NCI-H1417 (cell line): ENCODE measurements at places on chromosomes 4 and X.
A peak's percentile ranks its signal among the peaks of the same experiment; 100 is the strongest.

GRCh38 chrX:19293606-19294325, 50.0 kb upstream of the PDHA1 start:
- no peak for DNase-seq

- no peak for DNase-seq
Observed at GRCh38 chrX:103073467-103073866, 9.5 kb upstream of the BEX1 start.

- no peak for DNase-seq
Observed at GRCh38 chr4:91746551-91746950, 557.2 kb upstream of the GRID2 start.

DNA sequence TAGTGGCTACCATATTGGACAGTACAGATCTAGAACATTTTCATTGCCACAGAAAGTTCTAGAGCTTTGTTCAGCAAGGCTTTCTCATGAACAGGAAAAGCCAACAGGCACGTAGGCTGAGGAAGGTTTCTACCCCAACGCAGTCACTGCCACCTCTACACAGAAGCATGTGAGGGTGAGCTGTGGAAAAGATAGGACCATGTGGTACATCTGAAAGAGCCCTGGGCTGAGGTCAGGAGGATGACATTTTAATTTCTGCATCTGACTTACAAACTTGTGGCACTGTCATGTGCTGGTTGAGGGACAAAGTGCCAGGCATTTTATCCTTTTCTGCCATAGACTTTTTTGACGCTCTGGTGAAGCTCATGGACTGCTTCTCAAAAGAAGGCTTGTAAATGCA, 454.2 kb downstream of the BCOR start:
- DNase-seq = no peak

DNA sequence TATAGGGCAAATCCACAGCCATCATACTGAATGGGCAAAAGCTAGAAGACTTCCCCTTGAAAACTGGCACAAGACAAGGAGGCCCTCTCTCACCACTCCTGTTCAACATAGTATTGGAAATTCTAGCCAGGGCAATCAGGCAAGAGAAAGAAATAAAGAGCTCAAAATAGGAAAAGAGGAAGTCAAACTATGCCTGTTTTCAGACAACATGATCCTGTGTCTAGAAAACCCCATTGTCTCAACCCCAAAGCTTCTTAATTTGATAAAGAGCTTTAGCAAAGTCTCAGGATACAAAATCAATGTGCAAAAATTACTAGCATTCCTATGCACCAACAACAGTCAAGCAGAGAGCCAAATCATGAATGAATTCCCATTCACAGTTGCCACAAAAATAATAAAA, 160.3 kb downstream of the CXXC4 start:
- no peak for DNase-seq

GRCh38 chrX:10795721-10796120, 175.3 kb upstream of the MID1 start:
- DNase-seq = no peak

GRCh38 chrX:45811326-45811725, 610.6 kb upstream of the DIPK2B start:
- DNase-seq = no peak

GRCh38 chr4:124946696-124947095, 234.2 kb upstream of the ANKRD50 start:
- no peak for DNase-seq

- peak; percentile 52 for DNase-seq
Observed at GRCh38 chr4:125244848-125245450, 69.8 kb upstream of the FAT4 start.

DNA sequence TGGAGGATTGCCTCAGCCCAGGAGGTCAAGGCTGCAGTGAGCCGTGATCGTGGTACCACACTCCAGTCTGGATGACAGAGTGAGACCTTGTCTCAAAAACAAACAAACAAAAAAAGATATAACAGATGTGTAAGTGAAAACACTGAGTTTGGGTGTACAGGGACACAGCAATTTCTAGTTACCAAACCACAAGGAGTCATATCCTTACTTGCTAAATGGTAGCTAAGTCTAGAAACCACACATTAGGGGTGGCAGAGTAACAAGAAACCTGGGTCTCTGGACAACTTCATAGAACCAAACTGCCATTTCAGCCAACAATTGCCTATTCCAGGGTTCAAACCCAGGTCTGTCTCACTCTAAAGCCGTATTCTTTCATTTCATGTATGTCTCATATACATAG, 20.8 kb downstream of the PPEF2 start:
- DNase-seq = no peak

DNA sequence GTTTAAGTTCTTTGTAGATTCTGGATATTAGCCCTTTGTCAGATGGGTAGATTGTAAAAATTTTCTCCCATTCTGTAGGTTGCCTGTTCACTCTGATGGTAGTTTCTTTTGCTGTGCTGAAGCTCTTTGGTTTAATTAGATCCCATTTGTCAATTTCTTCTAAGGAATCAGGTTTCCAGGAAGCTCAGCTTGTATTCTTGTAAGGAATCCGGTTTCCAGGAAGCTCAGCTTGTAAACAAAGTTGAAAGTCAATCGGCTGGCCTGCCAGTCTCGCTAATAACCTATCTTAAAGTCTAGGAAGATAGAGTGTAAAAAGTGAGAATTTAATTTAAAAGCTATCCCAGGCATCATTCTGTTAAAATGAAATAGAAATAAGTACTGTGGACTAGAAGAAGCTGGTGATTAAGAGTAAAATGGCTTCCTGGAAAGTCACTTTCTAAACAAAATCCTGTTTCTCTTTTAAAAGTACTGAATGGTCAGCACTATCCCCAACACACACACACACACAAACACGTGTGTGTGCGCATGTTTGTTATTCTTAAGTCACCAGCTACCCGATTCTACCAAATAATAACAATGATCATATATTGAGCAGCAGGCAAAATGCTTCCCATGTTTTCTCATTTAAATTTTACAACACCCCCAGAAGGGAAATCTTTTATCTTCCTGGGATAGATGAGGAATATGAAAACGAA, 171.7 kb downstream of the PAPSS1 start:
- no peak for DNase-seq

DNA sequence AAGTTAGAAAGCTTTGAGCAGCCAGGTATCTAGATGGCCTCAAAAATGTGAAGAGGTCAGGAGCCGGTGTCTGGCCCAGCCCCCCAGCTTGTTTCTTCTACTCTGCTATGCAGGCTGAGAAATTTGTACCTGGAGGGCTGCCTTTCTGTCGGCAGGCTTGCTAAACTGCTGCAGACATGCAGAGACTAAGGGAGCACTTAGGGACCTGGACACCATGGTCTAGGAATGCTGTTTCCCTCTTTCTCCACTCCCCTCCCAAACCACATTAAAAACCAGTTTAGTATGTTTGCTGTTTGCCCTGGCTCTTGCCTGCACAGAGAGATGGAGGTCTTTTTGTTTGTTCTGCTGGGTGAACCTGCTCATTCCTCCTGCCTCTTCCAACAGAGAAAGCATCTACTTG, 157.1 kb upstream of the DGKK start:
- no peak for DNase-seq

GRCh38 chr4:144574000-144574399, 72.0 kb upstream of the HHIP start:
- DNase-seq = no peak

DNA sequence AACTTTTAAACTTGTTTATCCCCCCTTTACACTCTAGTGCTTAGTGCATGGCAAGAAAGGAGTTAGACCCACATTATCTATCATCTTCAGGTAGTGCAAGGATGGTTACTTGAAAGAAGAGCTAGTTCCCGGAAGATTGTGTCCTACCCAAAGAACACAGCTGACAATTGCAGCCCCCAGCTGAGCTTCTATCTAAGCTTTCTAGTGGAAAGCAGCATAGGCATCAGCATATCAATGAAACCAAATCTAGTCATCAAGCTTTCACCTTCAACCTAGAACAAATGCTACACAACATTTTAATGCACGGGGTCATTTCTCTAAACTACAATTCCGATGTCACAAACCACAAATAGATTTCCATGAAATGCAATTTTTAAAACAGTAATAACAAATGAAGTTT, 88.9 kb upstream of the TFDP3 start:
- DNase-seq = no peak

- DNase-seq = no peak
Observed at GRCh38 chr4:38088321-38088720, 128.1 kb downstream of the PTTG2 start.

DNA sequence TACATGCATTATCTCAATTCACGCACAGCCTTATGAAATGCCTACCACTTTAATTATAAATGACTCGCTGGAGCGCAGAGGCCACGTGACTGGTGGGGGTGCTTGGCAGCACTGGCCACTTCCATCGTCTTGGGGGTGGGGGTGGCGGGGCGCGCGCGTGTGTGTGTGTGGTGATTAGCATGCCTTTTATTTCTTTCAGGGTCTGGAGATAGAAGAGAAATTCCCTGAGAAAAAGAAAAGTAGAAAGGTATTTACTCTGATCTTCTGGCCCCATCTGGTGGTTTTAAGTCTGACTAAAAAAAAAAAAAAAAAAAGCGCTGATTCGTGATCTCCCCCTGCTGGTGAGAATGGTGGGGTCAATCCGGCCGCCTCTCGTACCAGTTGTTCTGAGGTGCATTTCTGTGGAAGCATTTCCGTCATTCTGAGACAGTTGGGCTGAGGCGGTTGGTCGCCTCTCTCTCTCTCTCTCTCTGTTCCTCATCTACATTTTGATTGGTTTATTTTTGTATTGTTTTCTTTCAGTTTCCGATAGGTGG, at the start of gene CCNB3:
TSS of gene CCNB3 (plus strand) at position 402 of the 536 bp plus-strand sequence. CDS start 80,399 bp downstream, outside the sequence.
- DNase-seq = peak; percentile 71

- DNase-seq = peak; percentile 44
Observed at GRCh38 chr4:4855301-4856070, 4.0 kb upstream of the MSX1 start.

- DNase-seq = no peak
Observed at GRCh38 chr4:118898684-118899138, 10.1 kb downstream of the SYNPO2 start.

DNA sequence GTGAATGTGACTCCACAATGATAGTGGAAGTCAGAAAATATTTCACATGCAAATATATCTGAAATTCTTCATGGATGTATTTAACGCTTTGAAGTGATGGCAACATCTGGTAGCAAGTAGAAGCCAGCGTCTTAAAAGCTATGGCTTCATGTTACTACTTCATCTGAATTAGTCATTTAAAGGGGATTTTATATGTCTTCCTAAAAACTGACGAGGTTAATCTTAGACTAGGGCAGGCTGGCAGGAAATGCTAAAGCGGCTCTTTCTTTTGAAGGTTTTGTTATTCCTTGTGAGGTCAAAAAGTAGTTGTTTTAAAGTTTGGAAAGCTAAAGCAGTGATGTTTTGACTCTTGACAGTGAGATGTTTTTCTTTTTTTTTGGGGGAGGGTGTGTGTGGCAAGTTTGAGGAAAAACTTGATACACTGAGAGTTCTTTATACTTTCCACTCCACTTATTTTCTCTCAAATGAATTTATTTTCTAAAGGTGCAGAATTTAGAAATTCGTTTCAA, 22.6 kb downstream of the PLS3 start:
- no peak for DNase-seq

DNA sequence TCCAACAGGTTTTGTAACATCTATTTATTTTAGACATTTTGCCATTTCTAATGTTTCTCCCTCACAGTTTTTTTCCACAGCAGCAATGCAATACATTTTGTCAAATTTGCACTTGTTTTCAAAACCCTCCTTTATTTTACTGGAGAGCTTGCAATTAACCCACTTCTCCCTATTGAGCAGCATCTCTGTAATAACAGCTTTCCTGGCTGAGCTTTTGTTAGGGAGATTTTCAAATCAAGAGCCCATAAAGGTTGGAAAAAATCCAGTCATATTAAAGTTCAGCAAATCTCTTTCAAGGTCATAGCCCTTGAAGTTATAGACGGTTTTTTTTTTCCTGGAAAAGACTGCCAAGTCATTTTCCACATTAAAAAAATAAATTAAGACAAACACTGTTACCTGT, 450.6 kb upstream of the TENM3 start:
- peak; percentile 61 for DNase-seq

- no peak for DNase-seq
Observed at GRCh38 chrX:76915836-76916235, 488.3 kb downstream of the MAGEE1 start.

DNA sequence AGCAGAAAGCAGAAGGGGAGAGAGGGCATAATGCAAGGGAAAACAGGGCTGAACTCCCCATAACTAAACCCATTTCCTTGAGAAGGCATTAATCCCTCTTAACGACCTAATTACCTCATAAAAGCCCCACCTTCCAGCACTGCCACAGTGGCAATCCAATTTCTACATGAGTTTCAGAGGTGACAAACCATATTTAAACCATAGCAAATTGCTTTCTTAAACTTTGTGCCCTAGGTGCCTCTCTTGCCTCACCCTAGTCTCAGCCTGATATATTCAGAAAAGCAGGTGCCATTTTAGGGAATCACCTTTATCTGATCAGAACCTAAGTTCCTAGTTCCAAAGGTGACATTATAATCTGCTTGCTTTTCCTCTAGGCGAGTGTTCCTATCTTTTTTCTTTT, 48.9 kb downstream of the SLC34A2 start:
- no peak for DNase-seq

DNA sequence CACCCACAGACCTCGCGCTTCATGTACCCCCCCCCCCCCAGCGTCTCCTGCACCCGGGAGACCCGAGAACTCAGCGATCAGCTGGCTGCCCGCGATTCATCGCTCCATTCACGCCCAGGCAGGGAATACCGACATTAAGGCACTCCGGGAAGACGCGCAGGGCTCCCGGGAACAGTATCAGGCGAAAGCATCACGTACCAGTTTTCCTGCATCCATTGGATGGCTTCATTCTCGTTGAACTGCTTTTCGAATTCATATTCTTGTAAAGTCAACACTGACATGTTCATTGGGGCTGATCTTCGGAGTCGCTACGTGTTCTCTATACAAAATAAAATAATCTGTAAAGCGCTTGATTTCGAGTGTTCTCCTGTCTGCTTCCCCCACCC, 373 bp downstream of the ELOVL6 start:
- peak; percentile 74 for DNase-seq

GRCh38 chr4:158796370-158797140, 27.7 kb downstream of the FNIP2 start:
- DNase-seq = no peak

- no peak for DNase-seq
Observed at GRCh38 chrX:49309401-49309981, 6.0 kb downstream of the GAGE10 start.

DNA sequence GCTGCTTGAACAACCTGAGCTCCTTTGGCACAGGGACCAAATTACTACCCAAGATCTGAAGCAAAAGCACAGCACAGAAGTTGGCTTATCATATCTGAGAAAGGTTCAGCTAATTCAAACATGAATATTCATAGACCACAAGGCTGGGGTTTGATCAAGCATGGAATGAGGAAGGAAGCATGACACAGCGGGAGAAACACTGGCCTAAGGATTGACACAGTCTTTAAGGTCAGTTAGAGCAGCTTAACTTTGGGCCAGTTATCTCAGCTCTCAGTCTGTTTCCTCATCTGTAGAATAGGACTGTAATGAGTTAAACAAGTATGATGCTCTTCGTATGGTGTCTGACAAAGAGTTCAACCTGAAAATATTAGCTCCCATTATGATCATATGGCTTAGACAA, 88.5 kb upstream of the CBR4 start:
- DNase-seq = no peak
